ENCODE measurements at places on chromosomes 3 and 15.

DNA sequence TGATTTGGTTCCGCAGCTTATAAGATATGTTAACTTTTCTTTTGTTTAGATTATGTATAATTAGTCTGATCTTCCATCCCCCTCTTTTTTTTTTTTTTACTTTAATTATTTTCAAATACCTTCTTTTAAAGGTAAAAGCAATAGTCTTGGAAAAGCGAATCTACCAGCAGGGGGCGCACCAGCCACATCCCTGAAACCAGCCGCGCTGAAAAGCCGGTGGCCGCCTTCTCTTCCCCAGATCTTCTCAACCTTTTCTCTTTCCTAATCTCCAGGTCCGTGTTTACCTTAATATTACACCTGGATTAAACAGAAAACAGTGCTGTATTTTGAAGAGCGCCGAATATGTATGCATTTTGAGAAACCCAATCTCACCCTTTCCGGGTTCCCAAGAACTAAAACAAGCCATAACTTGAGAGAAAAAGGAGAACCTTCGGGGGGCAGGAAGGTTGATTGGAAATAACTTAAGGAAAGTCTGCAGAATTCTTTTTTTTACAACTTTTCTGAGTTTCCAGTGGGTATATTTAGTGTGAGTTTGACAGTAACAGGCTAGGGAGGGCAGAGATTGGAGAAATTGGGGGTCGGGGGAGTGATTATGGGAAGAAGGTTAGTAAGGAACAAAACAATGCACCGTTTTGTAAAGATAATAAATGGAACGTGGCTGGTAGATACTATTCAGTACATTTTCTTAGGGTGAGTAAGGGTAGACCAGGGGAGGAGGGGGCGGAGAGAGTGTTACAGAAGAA, 2.0 kb upstream of the SOX2 start:
- DNase-seq, result peak; percentile 57

DNA sequence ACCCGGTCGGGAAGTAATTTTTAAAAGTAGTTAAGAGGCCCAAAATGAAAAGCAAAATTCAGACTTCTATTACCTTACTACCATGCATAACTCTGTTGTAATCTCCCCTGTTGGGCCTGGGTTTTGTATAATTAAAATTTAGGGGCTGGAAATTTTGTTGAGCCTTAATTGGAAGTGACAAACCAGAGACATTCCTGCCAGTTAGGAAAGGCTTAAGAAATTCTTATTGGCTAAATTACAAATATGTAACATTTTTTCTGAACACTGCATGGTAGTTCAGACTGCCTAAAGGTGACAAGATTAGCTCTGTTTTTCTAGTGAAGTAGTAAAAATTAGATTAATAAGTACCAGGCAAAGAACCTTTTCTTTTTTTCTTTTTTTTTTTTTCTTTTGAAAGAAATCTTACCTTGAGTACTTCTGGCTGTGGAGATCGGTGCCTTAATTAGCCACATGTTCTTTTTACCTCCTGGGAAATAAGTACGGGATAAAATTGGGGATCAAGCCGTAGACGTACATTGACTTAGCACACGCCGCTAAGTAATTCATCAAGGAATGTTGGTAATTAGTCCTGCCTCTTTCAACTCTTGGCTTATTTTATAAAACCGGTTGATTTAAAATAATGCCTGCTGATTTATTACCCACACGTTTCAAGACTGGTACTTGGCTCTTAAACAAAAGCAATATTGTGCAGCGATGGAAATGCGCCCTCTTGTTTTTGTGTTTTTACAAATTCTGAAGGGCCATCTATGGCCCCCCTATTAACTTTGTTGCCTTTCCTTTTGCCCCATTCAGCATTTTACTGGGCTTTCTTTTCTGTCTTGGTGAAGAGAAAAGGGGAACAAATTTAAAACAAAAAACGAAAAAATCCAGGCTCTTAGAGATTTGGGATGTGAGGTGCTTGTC, 111.2 kb upstream of the SAMMSON start:
- no peak for DNase-seq

DNA sequence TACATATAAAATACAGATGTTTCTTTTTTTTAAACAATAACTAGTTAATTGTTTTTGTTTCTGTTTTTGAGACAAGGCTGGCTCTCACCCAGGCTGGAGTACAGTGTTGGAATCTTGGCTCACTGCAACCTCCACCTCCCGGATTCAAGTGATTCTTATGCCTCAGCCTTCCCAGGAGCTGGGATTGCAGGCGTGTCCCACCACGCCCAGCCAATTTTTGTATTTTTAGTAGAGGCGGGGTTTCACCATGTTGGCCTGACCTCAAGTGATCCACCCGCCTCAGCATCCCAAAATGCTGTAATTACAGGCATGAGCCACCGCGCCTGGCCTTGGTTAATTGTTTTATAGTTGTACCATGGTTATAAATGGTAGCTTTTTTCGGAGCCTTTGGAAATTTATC, 72.3 kb downstream of the PIAS1 start:
- no peak for DNase-seq

DNA sequence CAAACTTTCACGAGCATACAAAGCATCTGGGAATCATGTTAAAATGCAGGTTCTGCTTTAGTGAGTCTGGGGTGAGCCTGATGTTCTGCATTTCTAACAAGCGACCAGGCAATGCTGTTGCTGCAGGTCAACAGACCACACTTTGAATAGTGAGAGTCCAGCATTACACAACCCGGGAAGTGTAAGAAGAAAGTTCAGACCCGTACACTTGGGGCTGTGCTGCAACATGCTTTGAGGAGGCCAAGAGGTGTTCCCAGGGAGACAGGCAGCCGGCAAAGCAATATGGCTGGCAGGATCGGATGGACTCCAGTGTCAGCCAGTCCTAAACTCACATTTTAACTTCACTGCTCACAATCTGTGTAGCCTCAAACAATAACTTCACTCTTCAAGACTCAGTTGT, 134.2 kb downstream of the LIPC start:
- no peak for DNase-seq

GRCh38 chr3:171838218-171838720, 4.9 kb upstream of the TMEM212 start:
- no peak for DNase-seq

GRCh38 chr15:49148298-49148697, 7.1 kb downstream of the COPS2 start:
- DNase-seq, result no peak

Measured in hematopoietic multipotent progenitor cell treated with erythropoietin and hydrocortisone succinate and interleukin-3 and kit ligand, for 8 days (in vitro differentiated cells).